ENCODE measurements at places on chromosomes 3 and 15. TPM values are rescaled to one million over a fixed set of nuclear protein-coding genes. Genes with fewer than 3 reads are reported as not detected.

The ISL2 gene
- total RNA-seq: under 0.01 TPM

The MST1 gene
- total RNA-seq: 4.0 TPM

The MCTP2 gene
- 13.4 TPM for total RNA-seq

The CASR gene
- not detected for total RNA-seq

The PCLAF gene
- total RNA-seq: 25.1 TPM

The SEMA6D gene
- 4.0 TPM for total RNA-seq

The SMCO1 gene
- total RNA-seq: not detected

The DUOX2 gene
- not detected for total RNA-seq

The INAFM2 gene
- 9.9 TPM for total RNA-seq

The GOLGA8H gene
- total RNA-seq: 1.0 TPM

The ADGRG7 gene
- not detected for total RNA-seq

The NFKBIZ gene
- 63.2 TPM for total RNA-seq

The TMOD2 gene
- total RNA-seq: 20.7 TPM

The CGNL1 gene
- total RNA-seq: 1.9 TPM

The SPESP1 gene
- total RNA-seq: 2.8 TPM

The CCR3 gene
- not detected for total RNA-seq

The GOLGA8O gene
- total RNA-seq: 0.16 TPM

The HGD gene
- 0.25 TPM for total RNA-seq

The LIPC gene
- total RNA-seq: not detected

The SPATA12 gene
- total RNA-seq: 0.13 TPM

The CCDC80 gene
- 53.7 TPM for total RNA-seq

The CHMP2B gene
- 10.8 TPM for total RNA-seq

The DLL4 gene
- total RNA-seq: 116 TPM

The CYP11A1 gene
- not detected for total RNA-seq

The GOLGA6L25 gene
- total RNA-seq: not detected

The ATP13A4 gene
- 0.13 TPM for total RNA-seq

The INSYN1 gene
- total RNA-seq: 0.13 TPM

The HDC gene
- total RNA-seq: not detected

The COLQ gene
- 1.7 TPM for total RNA-seq

The LRTM1 gene
- not detected for total RNA-seq

The KLHL40 gene
- not detected for total RNA-seq

The WDR5B gene
- total RNA-seq: 2.1 TPM

The EXD1 gene
- total RNA-seq: not detected
